ENCODE measurements at places on chromosomes 4 and X.
A peak's percentile ranks its signal among the peaks of the same experiment; 100 is the strongest.

- peak; percentile 21 for DNase-seq
These were observed 169.8 kb upstream of the BCOR start for GRCh38 chrX:40267334-40268187.

DNA sequence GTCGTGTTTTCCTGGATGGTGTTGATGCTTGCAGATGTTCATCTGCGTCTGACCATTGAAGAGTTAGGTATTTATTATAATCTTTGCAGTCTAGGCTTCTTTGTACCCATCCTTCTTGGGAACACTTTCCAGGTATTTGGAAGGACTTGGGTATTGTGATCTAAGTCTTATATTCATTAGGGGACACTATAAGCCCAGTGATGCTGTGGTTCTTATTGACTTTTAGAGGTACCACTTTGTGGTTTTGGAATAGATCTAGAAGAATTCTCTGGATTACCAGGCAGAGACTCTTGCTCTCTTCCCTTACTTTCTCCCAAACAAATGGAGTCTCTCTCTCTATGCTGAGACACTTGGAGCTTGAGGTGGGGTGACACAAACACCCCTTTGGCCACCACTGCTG, 41.6 kb downstream of the AFM start:
- no peak for DNase-seq

DNA sequence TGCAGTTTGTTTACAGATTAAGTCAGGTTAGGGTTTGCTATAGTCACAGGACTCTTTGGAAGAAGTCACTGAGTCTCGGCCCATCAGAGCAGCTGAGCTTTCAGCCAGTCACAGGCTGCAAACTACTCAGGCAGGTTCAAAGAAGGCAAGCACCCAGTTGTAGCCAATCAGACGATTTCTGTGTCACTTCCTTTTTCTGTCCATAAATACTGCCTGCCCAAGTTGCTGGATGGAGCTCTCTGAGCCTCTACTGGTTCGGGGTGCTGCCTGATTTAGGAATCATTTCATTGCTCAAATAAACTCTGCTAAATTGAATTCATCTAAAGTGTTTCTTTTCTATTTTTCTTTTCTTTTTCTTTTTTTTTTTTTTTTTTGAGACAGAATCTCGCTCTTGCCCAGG, 7.3 kb upstream of the SH3BP2 start:
- no peak for DNase-seq

- no peak for DNase-seq
These were observed 486.4 kb upstream of the FSTL5 start for GRCh38 chr4:162650166-162650565.

- no peak for DNase-seq
These were observed 64.6 kb downstream of the KDM5C start for GRCh38 chrX:53160297-53160983.

DNA sequence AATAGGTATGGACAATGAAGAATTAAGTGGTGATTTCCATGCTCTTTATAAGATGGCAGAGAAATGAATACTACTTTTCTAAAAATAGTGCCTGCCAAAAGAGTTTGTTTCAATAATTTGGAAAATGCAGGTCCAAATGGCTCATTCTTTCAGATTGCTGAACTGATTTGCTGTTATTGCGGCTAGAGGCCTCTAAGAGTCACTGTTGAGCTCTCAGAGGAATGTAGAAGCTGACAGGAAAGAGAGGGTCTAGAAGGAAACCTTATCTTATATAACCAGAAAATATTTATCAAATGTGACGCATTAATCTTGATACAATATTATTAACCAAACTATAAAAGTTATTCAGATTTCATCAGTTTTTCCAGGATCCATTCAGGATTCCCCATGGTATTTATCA, 65.7 kb upstream of the PAGE1 start:
- DNase-seq: no peak

DNA sequence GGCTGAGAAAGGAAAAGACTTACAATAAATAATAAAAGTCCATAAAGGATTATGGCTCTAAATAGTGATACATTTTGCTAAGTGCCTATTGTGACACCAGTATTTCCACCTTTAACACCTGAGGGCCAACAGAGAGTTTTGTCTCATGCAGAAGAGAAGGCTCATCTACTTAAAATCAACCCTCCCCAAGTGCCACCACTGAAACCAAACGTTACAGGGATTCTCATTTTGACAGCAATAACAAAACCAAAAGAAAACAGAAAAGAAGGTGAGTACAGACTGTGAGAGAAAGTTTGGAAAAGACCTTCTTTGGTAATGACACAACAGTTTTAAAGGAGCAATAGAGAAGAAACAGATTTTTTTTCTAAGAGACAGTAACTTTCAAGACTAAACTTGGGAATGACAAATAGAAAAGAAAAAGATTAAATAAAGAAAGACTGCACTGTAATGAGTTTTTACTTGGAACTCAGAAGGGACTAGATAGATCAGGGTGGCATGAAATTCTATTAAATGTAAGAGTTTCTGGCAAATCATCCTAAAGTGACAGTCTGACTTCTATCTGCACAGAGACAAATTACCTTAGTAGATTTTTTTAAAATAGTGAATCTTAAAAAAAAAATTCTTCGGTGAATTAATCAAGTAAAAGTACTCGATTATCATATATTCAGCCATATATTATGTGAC, 109.7 kb downstream of the ZNF827 start:
- DNase-seq: peak; percentile 38

DNA sequence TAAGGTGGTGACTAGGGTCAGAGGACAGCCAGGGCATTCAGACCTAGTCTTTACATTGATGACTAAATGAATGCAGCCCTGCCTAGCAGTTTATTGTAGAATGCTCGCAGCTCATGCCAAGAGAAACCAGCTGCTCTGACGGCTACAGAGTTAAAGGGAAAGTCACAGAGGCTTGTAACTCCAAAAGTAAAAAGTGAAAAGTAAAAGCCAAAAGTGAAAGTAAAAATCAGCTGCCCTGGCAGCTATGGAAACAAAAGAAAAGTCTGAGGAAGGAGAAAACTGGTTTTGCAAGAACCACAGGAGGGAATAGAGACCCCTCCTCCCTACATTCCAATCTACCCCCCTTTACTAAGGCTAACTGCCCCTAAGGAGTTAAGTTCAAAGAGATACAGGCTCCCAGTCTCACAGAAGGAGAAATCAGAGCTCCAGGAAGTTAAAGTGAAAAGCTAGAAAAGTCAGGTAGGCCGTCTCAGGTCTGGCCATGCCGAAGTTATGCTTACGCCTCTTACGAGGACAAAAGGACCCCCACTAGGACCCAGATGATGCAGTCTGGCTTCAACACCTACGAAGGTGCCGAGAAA, 6.0 kb downstream of the GAGE10 start:
- DNase-seq: no peak

DNA sequence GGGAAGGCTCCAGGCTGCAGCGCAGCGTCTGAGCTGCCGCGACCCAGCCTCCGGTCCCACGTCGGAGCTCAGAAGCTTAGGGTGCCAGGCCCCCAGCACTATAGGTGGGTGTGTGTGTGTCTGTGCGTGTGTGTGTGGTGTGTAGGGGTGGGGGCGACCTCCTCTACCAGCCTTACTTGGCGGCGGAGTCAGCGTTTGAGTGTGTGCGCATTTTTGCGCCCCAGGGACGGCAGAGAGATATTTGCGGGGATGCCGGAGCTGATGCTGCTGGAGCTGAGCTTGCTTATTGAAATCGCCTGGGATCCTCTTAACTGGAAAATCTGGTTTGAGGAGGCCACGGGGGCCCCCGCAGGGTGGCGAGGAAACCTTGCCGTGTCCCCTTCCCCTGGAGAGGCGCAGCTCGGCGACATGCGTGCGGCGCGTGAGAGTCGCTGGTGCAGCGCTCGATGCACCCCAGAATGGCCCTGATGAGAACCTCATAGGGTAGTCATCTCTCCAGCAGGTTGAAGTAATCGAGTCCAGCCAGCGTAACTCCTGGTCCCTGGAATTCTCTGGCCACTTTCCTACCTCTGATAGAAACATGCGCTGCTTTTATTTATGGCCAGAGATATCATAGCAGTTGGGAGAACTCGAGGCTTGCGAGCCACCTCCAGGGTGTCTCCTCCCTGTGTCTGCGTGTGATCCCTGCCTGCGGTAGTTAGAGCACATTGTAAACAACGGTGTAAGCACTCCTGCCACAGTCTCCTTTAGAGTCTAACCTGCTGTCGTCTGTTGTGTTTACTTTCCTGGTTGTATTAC, 2.7 kb downstream of the ADGRL3 start:
- DNase-seq: peak; percentile 4

DNA sequence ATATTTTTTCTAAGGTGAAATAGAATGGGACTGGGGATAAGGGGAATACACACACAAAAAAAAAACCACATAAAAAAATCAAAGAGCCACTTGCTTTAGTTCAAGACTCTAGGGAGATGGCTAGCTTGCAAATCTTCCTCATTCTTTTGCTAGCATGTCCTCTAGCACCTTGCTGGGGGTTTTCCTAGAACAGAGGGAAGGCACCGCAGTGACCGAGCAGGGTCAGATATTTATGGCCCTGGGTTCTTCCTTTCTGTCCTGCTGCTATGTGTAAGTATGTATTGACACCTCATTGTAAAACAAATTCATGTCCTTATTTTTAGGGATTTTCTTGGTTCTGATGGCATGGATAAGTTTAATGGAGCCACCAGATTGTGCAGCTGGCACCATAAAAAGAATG, 81.2 kb downstream of the SHISA3 start:
- no peak for DNase-seq

GRCh38 chr4:97496298-97496873, 646.9 kb downstream of the STPG2 start:
- DNase-seq: no peak

GRCh38 chrX:110108381-110108821, 105.5 kb downstream of the TMEM164 start:
- no peak for DNase-seq

DNA sequence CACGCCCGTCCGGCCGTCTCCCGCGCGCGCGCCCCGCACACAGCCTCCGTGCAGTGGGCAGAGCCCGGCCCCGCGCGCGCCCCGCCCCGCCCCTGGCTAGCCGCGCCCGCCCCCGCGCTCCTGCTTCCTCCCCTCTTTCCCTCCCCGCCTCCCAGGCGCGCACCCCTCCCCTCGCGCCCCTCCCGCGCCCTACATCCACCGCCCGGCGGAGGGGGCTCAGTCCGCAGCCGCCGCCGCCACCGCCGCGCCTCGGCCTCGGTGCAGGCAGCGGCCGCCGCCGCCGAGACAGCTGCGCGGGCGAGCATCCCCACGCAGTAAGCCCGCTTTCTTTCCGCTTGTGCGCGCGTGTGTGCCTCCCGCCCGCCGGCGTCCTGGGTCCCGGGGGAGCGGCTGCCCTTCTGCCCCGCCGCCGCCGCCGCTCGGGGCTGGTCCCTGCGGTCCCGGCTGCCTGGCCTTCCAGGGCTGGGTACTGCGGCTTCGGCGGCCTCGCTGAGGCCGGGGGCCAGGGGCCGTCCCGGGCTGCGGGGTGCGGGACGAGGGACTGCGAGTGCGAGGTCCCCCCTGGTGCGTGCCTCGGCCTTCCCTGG, at the start of gene FHL1:
Gene FHL1 (plus strand): TSS at position 219 of the 587 bp plus-strand sequence.
- DNase-seq: peak; percentile 27

DNA sequence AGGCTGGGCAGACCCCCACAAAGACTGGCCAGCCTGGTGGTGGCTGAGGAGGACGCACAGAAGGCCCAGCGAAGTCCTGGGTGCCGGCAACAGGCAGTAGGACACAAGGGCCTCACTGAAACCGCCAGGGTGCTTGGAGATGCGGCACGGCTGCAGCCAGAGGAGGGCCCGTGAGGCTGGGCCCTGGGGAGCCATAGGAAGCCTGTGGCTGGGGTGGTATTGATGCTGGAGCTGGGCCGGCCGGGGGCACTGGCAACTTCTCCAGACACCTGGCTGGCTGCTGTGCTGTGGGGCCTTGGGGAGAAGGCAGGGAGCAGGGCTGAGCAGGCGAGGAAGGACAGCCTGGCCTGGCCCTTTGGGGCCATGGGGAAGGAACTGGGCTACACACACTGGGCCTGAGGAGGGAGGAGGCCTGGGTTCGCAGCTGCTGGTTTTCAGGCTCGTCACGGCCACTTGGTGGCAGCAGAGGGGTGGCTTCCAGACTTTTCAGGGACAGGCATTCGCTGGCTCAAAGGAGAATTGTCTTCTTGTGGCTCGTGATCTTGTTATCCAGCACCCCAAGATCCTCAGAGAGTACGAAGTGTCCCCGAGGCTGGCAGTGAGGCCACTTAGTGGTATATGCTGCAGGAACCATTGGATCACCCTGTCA, 37.2 kb downstream of the ATP2B3 start:
- peak; percentile 75 for DNase-seq

- DNase-seq: no peak
These were observed 157.9 kb downstream of the GBA3 start for GRCh38 chr4:22850630-22851029.

- DNase-seq: no peak
These were observed 92.5 kb downstream of the PPP3CA start for GRCh38 chr4:101254776-101255175.

- no peak for DNase-seq
These were observed 30.1 kb upstream of the UGT2B17 start for GRCh38 chr4:68606240-68606639.

GRCh38 chrX:15404401-15405096, 20.3 kb upstream of the VEGFD start:
- DNase-seq: no peak

- DNase-seq: no peak
These were observed 8.7 kb downstream of the GASK1B start for GRCh38 chr4:158163941-158164767.

- DNase-seq: no peak
These were observed 205.9 kb upstream of the GALNT7 start for GRCh38 chr4:172962564-172963353.

Measured in GM12891 (cell line).